ENCODE measurements at places on chromosomes 1 and 21.

DNA sequence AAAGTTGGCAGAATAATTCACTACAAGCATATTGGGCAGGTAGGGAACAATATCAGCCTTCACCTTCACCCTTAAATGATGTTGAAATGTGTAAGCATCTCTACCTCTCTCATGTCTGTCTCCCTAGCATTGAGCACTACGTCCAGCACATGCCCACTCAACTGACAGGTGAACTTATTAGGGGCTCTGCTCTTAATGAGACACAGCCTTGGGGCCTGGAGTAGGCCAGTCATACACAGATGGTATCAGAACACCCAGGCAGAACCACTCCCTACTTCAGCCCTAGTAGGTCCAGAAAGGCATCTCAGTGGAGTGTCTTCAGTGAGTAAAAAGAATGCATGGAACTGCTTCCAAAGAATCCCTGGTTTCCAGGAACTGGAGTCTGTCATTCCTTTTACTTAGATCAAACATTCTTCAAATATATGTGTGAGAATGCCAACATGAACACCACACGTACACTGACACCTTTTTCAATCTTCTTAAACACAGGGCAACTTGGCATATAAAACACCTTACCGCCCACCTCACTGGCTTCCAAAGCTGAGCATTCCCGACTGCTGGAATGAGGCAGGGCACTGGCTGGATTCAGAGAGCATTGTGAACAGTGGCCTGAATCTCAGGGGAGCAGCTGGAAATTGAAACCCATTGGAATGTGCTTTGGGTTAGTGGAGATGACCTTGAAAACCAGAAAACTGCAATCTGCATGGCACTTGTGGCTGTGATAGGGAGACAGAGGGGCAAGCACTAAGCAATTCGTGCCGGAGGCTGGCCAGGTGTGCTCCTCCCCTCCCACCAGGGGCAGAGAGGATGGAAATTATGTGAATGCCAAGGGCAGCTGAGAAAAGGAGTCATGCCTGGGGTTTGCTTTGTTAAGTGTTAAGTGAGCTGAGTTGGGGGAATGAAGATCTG lies 24.2 kb upstream of the HSD3B1 start:
- DNase-seq = no peak

GRCh38 chr1:183023146-183023600 lies at the start of gene LAMC1:
Gene LAMC1 (plus strand): TSS chr1:183023420. CDS start chr1:183023717, 297 bp downstream.
- DNase-seq = no peak

- DNase-seq = no peak
Observed at GRCh38 chr1:77313491-77313890, 31.7 kb downstream of the AK5 start.

- DNase-seq = no peak
Observed at GRCh38 chr1:23964235-23964668, 4.6 kb downstream of the PNRC2 start.

GRCh38 chr1:187010571-187011309 lies 182.0 kb downstream of the PLA2G4A start:
- no peak for DNase-seq

DNA sequence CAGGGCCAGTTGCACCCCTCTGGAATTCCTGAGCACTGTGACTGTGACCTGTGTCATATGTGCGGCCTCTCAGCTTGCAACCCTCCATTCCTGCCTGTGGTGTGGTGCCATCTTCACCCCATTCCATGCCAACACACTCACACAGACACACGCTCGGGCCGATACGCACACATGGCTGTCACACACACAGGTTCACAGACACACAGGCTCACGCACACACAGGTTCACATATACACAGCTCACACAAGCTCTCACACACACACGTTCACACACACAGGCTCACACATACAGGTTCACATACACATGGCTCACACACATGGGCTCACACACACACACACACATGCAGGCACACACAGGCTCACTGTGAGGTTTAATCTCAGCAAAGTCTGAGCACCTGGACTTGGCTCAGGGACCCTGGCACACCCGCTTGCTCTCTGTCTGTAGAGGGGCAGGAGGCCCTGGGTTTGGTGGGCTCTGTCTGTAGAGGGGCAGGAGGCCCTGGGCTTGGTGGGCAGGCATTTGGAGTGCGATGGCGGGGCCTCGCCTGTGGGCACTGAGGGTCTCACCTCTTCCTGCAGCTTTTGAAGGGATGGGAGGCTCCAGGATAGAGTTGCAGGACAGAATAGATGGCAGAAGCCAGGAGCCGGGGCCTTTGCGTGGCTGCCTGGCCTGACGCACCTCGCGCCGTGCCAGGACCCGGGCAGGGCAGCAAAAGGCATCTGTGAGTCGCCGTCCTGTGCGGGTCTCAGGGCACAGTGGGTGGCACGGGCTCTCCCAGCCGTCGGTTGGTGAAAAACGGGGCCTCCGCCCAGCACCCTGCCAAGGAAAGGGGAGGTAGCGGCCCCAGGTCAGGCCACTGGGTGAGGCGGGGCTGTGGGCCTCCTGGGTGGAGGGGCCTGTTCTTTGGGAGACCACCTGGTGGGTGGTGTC lies 17.1 kb downstream of the COL18A1 start:
- no peak for DNase-seq

GRCh38 chr1:1763657-1764621 lies 14.3 kb downstream of the NADK start:
- DNase-seq = no peak

GRCh38 chr1:154975409-154976059 lies 1.1 kb downstream of the CKS1B start:
- DNase-seq = no peak

DNA sequence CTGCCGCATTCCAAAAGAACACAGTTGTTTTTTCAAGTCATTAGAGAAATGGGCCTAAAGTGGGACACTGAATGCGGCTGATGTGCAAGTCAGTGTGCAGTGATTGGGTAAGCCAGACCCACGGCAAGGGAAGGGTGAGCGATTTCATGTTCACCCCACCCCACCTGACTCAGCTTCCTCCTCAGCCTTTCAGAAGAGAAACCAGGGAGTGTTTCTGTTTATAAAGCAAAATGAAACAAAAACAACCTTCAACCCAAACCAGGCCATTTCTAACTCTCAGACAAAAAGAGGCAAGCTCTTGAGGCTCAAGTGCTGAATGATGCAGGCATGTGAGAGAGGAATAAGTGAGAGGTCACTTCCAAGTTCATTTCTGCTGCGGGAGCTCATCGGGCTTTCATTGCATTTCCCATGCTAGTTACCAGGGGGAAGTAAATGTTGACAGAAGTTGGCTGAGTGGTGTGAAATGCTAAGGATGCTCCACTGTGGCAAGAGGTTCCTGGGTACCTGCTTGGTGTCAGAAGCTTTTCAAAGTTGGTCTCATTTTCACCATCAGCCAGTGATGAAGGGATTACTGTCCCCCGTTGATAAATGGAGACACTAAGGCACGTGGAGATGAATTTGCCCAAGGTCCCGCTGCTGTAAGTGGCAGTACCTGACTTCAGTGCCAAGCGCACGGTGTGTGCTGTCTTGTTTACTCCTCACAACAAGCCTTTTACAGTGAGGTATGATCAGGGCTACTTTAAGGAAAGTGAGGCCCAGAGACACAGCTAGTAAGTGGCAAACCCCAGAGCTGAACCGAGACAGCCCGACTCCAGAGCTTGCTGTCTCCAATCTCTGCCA lies 29.1 kb downstream of the STPG1 start:
- peak; percentile 42 for DNase-seq

GRCh38 chr1:234372011-234372757 lies 1.1 kb upstream of the COA6 start:
- DNase-seq = no peak

- DNase-seq = no peak
Observed at GRCh38 chr1:162873671-162874666, 13.0 kb upstream of the CCDC190 start.

DNA sequence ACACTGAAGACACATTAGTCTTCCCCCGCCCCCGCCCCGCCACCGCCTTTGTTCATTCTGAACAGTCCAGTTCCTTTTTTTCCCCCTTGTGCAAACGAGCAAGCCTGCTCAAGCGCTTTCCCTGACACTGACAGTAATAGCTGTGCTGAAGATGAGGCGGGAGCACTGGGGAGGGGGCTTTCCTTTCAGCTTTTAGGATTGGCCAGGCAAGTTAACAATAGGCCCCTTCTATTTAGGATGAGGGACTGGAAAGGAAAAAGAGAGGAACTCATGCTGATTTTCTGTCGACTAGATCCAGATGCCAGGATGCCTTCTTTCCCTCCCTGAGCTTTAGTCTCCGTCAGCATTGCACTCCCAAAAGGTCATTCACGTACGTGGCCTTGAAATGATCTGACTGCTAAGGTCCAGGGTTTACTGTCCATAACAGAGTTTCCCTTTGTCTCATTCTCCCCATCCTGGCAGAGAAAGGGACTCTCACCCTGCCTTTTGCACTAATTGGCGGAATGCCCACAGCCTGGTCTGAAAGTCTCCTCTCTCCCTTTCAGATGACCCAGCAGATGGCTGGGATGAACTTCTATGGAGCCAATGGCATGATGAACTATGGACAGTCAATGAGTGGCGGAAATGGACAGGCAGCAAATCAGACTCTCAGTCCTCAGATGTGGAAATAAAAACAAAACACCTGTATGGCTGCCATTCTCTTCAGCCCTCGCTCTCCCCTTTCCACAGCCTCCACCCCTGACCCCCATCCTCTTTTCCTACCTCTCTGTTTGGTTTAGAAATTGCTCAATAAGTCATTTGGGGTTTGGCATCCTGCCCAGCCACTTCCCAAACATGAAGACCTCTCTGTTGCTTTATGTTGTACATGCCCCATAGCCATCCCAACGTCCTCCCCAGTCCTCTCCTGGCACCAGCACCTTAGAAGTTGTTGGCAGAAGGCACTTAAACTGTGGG lies 28.6 kb upstream of the ZFP69B start:
- DNase-seq = no peak

DNA sequence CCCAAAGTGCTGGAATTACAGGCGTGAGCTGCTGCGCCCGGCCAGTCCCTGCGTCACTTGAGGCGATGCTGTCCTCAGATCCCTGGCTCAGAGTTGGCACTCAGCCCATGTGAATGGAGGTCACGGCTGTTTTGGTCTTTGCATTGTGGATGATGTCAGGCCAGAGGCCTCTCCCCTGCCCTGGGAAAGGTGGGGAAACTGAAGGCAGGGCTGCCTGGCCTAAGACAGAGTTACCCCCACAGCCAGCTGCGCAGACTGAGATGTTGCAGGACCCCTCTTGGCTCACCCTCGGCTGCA lies 821 bp downstream of the MASP2 start:
- DNase-seq = no peak

- DNase-seq = peak; percentile 6
Observed at GRCh38 chr1:110118636-110119396, 6.6 kb downstream of the UBL4B start.

DNA sequence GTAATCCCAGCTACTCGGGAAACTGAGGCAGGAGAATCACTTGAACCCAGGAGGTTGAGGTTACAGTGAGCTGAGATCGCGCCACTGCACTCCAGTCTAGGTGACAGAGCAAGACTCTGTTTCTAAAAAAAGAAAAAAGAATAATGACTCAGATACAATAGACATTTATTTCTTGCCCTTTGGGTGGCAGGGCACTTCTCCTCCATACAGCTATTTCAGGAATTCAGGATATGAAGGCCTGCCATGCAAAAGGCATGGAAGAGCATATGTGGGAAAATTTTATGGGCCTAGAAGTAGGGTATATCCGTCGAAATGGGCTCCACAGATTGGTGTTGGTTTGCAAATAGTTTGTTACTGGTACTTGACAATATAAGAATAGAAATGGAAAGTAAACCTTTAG lies 20.2 kb upstream of the POGZ start:
- no peak for DNase-seq

DNA sequence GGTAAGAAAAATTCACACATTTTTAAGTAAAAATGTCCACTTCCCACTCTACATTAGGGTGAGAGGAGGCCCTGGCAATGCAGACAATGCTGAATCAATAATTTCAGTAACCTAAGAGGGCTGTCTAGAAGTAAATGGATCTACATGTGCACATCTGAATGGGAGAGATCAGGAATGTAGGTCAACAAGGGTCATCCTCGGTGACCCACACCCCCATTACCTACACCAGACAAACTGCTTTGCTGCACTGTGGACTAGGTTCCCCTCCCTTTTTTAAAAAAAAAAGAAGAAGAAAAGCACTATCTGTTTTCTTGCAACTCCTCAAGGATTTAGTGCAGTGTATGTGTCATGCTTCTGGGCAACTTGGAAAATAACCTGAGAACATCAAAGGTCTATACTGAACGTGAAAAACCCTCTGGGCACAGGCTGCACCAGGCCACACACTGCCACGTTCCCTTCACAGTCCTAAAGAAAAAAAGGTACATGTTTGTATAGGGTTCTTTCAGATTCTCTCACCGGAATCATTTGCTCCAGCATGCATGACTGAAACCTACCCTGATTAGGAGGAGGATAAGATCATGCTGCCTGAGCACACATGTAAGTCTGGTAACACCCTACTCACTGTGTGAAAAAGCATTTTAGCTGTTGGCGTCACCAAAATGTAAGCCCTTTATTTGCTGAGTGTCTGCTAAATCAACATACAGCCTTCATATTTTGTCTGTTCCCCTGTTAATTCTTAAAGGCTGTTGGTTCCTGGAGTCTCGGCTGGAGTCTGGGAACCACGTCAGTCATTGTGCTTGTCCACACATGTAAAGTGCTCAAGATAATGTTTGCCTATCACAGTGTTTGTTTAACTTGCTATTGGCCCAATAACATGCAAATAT lies 341.0 kb downstream of the SMYD3 start:
- no peak for DNase-seq

- no peak for DNase-seq
Observed at GRCh38 chr21:42840411-42841155, 38.8 kb downstream of the WDR4 start.

All from activated CD4-positive, alpha-beta T cell treated with anti-CD3 and anti-CD28 coated beads for 24 hours (primary cell).